ENCODE measurements at places on chromosomes 13 and 19. TPM values are rescaled to one million over a fixed set of nuclear protein-coding genes. Genes with fewer than 3 reads are reported as not detected.
A peak's percentile ranks its signal among the peaks of the same experiment; 100 is the strongest.

DNA sequence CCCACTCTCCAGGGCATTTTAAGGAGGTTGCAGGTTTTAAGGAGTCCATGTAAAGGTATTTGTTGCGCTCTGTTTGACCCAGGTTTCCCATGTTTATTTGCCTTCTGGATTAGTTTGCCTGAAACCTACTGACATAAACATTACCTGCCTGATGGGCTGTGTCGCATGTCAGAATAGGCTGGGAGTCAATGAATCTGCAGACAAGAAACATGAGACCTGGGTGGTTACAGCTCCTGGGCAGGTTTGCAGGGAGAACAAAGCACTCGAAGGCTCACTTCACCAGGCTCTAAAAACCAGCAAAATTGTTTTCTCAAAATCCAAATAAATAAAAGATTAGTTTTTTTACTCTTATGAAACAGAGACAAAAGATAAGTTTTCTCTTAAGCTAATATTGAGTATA is 114.4 kb upstream of the SERTM1 start:
- DNase-seq = no peak

- DNase-seq = no peak
These were observed 8.7 kb downstream of the CD177 start for GRCh38 chr19:43362179-43362578.

- no peak for DNase-seq
These were observed 53.3 kb upstream of the SLITRK1 start for GRCh38 chr13:83935566-83935965.

GRCh38 chr13:59408738-59409137 is 755.0 kb downstream of the DIAPH3 start:
- no peak for DNase-seq

DNA sequence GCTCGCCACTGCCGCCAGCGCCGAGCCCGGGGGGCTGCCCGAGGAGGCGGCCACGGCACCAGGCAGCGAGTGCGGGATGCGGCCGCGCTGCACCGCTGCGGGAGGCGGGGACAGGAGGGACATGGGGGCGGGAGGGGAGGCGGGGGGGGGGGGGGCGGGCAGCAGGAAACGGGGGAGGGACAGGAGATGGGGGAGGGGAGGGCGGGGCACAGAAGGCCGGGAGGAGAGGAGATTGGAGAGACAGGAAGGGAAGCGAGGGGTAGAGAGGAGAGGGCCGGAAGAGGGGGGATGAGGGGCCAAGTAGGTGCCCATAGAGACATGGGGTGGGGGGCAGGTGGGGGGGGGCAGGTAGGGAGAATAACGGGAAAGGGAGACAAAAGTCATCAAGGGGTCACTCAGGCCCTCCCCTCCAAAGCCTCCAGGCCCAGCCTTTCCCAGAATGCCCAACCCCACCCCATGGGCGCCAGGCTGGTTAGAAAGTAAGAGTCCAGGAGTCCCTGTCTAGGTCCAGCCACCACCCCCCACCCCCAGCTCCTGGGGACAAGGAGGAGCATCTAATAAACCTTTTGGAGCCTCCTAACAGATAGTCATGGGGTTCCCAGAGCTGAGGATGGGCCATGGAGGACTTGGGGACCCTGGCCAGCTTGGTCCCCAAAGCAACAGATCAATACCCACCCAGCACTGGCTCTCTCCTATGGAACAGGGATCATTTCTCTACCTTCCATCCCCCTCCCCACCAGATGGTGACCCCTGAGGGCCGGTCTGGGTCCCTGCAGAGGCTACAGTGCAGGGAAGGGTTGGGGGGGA is 9.5 kb downstream of the NR2F6 start:
- DNase-seq = peak; percentile 78

The BCAM gene
- polyA plus RNA-seq = 36.9 TPM

The SERP2 gene
- polyA plus RNA-seq = 2.9 TPM

DNA sequence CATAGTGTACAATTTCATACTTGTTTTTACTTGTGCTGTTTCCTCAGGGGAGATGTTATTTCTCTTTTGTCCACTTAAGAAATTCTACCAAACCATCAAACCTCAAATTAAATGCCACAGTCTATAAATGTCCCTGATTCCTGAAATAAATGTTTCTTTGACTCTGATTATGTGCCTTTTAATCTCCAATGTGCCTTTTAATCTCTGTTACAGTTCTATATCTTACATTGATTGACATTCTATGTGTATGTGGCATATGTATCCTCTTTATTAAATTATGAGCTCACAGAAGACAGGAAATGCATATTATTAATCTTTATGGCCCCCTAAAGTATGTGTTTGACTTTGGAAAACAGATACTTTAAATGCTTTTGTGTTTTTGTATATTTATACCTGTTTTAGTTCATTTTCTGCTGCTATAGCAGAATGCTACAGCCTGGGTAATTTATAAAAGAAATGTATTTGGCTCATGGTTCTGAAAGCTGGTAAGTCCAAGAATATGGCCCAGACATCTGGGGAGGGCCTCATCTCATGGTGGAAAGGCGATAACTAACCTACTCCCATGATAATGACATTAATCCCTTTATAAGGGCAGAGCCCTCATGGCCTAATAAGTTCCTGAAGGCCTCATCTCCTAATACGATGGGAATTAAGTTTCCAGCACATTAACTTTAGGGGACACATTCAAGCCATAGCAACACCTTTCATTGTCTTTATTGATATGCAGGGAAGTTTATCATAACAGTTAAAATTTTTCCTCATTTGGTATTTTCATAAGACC is 403.9 kb downstream of the LIG4 start:
- no peak for DNase-seq

DNA sequence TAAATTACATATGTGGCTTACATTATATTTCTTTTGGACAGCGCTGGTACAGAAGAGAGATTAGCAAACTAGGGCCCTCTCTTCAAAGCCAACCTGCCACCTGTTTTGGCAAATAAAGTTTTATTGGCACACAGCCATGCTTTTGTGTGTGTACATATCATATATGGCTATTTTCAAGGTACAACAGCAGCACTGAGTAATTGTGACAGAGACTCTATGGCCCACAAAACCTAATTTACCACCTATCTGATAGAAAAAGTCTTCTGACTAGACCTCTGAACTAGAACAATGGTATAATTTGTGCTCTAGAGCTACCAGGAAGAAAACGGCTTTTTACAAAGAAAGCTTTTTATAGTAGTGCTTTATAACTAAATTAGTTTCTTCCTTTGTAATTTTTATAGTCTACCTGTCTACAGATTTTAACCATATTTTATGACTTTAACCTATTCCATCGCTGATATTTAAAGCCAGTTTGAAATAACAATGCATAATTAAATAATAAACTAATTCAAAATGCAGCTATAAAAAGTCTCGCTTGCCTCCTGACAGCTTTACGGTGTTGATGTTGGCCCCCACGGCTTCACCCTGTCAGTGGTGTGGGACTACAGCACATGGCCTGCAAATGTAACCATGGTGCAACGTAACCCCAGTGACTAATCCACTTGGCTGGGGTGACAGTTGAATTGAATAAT is 17.7 kb upstream of the DPY19L3 start:
- no peak for DNase-seq

DNA sequence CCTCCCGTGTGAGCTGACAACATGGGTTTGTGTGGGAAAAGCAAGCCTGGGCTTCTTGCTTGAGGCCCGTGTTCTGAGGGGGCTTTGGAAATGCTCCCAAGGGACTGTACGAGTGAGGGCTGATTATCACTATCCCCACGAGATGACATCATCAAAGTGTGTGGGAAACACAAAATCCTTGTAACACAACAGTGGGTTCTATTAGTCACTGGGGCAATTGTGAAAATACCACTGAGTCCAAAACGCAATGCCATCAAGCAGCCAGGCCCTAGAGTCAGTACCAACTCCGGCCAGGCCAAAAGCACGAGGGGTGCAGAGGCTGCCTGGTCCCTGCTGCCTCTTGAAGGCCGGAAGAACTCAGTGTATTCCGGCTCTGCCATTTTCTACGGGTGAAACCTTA is 29.6 kb downstream of the CAPS start:
- DNase-seq = no peak

DNA sequence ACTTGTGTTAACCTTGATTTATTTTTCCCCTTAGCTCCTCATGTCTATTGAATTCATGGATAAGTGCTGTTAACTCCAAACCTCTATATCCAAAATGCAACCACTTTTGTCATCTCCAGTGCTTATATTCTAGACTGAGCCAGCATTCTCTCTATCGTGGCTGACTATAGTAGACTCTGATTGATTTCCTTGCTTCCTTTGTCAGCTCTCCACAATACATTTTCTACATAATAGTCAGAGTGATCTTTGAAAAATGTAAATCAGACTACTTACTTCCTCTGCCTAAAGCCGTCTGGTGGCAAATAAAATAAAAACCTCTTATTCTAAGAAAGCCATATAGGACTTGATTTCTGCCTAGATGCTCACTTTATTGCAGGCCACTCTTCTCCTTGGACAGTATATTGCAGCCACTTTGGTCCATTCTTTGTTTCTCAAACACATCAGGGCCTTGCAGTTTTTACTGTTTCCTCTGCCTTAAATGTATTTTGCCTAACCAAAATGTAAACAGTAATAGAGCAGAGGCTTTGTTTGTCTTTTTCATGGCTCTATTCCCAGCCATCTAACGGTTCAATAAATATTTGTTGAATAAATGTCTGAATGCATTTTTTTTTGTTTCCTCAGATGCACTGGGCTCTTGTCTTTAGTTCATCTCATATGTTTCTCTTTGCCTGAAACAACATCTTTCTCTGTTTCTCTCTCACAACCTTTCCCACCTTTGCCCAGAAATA is 243.6 kb upstream of the CSNK1A1L start:
- DNase-seq = no peak

DNA sequence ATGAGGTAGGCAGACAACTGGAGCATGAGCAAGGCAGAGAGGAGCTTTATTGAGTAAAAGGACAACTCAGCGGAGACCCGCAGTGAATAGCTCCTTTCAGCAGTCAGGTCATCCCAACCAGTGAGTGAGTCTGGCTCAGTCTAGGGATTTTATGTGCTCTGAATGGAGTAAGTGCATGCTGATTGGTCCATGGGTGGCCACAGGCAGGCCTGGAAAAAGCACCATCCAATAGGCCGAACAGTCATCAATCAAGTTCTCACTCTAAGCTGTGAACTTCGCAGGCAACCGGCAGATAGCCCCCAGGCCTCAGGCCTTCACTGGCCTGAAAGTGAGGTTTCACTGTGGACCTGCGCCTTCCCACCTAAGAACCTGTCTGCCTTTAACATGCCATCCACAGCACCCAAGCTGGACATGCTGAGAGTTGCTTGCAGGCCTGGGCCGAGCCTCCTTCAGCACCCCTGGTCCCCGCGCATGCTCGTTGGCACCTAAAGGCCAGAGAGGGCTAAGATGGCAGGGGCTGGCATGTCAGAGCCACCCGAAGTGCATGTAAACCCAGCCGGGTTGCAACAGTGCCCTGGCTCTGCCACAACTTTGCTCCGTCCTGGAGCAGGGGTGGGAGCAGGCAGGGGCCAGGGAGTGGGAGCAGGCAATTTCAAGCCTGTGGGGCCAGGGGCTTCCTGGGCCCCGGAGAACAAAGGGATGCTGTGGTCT is 698.7 kb downstream of the SLITRK1 start:
- no peak for DNase-seq

The FCER2 gene
- 0.29 TPM for polyA plus RNA-seq

DNA sequence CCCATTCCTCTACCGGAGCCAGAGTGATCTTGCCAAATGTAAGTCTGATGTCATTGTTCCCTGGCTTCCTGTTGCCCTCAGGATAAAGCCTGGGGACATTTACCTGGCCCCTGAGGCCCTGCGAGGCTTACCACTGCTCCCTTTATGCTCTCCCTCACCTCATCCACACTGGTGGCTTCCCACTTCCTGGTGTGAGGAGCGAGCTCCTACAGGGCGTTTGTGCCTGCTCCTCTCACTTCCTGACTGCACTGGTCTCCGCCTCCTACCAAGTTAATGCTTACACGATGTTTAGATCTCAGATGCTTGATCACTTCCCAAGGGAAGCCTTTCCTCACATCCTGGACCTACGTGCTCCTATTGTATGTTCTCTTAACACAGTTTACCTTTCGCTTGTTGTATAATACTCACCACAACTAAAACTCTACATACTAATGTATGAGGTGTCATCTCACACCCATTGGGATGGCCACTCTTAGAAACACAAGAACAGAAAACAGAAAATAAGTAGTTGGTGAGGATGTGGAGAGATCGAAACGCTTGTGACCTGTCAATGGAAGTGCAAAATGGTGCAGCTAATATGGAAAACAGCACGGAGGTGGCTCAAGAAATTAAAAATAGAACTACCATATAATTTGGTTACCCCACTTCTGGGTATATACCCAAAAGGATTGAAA is 177.6 kb downstream of the SHISA2 start:
- no peak for DNase-seq

DNA sequence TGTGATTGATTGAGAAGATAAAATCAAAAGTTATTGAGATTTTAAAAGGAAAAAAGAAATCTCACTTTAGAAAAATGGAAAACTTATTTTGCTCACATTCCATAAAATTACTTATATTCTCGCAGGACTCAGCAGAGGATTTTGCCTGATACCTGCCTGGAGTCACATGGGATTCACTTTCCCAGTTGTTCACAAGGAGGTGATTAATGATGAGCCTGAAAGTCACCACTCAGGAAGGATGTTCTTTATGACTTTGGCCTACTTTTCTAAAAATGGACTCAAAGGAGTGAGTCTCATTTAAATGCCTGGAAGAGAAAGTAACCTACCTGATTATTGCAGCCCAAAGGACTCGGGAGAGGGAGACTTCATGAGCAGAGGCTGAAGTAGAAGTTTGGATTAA is 34.5 kb upstream of the FAM216B start:
- no peak for DNase-seq

DNA sequence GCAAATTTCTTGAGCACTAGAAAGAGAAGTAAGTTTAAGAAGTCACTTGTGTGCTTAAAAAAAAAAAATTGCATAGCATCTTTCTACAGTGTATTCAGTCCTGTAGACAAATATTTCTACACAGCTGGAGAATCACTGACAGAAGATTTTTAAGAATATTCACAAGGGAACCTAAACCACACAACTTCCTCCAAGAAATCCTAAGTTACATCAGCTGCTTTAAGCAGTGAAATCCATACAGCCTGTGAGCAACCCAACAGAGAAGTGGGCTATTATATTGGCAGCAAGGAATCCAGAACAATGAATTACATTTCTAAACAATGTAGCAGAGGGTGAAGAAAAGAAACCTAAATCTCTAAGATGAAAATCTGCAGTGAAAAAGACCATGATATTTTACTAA is 1.5 kb downstream of the DOCK9 start:
- DNase-seq = no peak

The TNFSF9 gene
- polyA plus RNA-seq = 2.8 TPM

GRCh38 chr13:43676320-43676719 is 110.5 kb downstream of the ENOX1 start:
- DNase-seq = no peak

DNA sequence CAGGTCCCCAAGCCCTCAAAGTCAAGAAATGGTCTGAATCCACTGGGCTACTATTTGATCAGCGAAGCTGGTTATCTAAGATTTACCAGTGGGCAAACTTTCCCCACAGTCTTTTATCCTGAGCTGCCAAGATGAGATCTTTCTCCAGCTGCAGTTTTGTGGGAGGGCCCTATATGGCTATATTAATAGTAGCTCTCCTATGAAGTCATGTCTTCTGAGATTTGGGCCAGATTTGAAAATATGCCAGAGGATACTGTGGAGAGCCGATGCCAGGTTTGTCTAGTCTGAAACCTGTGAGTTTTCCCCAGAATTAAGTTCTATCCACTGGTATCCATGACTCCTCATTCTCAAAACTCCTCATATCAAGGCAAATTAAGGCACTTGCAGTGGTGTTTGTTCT is 173.2 kb downstream of the FLT1 start:
- no peak for DNase-seq

Measured in GM23338 (cell line).